ENCODE measurements at places on chromosomes 12 and 14.

- DNase-seq: peak; percentile 77
These were observed 67.4 kb downstream of the ACTN1 start for GRCh38 chr14:68911594-68912227.

DNA sequence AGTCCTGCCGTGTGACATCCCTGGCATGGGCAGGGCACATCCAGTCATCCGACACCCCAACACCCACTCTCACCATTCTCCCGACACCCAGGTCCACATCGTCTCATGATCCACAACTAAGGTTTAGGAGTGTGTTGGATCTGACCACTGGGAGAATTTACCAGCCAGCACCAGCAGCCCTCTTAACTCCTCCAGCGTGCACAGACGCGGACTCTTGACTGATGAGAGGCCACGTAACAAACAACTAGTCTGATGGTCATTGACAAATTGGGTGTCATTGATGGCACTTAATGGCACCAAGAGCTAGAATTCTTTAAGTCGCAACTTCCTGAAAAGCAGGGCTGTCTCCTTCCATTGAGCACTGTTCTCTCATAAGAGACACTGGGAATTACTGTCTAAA is 203.0 kb upstream of the SFSWAP start:
- DNase-seq: no peak

GRCh38 chr12:1564067-1564466 is 30.3 kb downstream of the FBXL14 start:
- no peak for DNase-seq

- peak; percentile 29 for DNase-seq
These were observed 3.6 kb downstream of the L2HGDH start for GRCh38 chr14:50308363-50308915.

DNA sequence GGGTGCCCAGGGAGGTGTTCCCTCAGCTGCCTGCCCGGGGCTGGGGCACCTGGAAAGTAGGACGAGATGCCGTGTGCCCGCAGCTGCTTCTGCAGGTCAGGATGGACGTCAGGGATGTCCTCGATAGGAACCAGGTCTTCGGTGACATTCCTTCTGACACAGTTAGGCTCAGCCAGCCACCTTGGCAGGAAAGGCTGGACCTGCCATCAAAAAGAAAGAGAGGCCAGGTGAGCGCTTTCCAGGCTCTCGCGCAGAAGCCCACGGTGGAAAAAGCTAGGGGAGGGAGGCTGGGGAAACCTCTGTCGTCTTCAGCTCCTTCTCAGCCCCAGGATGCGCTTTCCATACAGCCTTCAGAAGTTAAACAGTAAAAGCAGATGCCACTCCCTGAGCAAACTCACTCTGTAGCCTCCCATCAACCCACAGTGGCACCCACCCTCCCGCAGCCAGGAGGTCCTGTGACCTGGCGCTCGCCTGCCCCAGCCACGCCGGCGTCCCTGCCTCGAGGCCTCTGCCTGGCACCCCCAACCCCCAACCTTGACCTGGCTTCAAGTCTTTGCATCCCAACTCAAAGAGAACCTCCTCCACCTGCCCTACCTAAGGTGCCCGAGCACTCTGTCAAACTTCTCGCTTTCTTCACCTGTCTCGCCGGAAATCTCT is 1.3 kb downstream of the DDX51 start:
- no peak for DNase-seq
